ENCODE measurements at places on chromosomes 6 and 20.

- DNase-seq, result no peak
These were observed 327.6 kb downstream of the NKAIN2 start for GRCh38 chr6:124131259-124131658.

GRCh38 chr20:64030371-64031134, 5.4 kb upstream of the C20orf204 start:
- no peak for DNase-seq

- DNase-seq, result no peak
These were observed 212.3 kb upstream of the MYLIP start for GRCh38 chr6:15916581-15916980.

DNA sequence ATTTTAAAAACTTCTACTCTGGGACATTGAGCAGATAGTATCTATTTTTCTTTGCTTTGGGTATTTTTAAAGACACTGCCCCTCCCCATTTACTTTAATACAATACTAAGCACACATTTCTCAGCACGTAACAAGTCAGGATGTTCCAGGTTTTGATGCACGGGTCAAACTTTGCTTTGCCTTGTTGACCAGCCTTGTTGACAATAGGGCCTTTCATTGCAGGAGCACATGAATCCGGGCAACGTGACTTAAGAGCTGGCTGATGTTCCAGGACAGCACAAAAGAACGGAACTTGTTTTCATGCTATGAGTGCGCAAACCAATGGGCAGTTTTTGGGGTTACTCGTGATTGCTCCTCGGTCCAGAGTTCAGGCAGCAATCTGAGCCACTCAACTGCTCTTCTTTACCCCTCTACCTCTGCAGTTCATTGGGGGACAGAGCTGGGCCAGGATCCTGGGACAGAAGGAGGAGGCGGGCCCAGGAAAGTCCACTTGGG, 78.6 kb upstream of the SLC22A16 start:
- no peak for DNase-seq

GRCh38 chr6:117448732-117449485, 23.2 kb upstream of the ROS1 start:
- DNase-seq, result no peak

DNA sequence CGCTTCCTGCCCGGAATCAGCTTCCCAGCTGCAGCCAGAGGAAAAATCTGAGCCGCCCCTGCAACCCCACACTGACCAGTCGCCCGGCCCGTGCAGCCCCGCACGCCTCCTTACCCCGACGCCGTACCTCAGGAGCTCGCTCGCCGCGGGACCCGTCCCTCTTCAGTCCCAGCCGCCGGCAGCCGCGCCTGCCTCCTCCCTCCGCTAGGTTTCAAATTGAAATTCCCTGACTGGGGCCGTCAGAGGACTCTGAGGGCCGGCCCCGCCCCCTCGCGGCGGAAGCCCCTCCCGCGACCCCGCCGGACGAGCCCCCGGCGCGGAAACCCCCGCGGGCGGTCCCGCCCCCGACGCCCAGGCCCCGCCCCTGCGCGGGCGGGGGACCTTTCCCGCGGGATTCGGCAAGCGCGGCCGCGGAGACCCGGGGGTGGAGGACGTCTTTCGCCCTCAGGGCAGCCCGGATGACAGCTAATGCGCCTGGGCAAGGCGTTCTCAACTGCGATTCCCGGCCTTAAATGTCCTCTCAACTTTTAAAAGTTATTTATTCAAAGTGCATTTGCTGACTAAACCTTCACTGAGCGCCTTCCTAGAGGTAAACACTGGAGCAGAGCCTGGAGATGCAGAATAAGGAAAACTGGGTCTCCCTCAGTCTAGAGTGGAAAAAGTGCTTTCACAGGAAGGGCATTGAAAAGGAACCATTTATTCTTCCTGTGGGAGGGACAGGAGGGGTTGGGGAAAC, at the start of gene EPB41L2:
EPB41L2 (minus strand) TSS at position 218 of the 736 bp plus-strand sequence. CDS start 106,760 bp downstream, outside the sequence.
- peak; percentile 93 for DNase-seq

- no peak for DNase-seq
These were observed 6.9 kb upstream of the SUMO4 start for GRCh38 chr6:149393002-149393679.

DNA sequence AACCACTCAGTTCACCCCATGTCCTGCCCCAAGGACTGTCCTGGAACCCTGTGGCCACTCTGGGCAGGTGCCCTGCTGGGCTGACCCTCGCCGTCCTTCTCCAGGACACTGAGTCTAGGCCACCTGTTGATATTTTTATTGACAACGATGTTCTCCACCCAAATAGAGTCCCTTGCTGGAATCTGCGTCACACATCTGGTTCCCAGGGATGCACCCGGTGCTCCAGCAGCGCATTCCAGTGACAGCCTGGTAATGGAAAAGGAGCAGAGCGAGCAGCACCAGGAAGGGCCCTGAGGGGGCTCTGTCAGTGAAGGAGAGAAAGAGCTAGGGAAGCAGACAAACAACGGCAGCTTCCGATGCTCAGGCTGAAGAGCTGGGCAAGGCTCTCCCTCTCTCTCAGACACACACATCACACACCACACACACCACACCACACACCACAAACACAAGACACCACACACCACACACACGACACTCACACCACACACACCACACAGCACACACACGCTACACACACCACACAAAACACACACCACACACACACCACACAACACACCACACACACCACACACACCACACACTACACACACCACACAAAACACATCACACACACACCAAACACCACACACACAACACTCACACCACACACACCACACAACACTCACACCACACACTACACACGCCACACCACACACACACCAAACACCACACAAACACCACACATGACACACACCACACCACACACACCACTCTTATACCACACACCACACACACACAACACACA, 117.9 kb upstream of the THBS2 start:
- DNase-seq, result no peak

GRCh38 chr6:111417181-111417585, 65.8 kb downstream of the REV3L start:
- DNase-seq, result no peak

DNA sequence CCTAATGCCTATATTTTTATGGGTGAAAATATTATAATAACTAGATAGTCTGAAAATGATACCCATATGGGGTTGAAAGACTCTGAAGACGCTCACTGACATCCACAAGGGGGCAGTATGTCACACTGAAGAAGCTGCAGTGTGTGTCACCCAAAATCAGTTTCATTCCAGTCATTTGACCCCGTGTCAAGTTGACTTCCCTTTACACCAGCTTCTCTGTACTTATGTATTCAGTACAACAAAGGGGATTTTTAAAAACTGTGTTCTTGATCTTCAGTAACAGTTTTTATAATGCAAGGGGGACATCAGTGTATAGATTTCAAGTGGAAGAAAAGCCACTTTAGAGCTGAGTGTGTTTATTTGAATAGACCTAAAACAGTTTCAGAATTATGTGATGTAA, 19.3 kb downstream of the FAXC start:
- peak; percentile 72 for DNase-seq

GRCh38 chr6:45650524-45651135, 272.9 kb upstream of the SUPT3H start:
- DNase-seq, result no peak

DNA sequence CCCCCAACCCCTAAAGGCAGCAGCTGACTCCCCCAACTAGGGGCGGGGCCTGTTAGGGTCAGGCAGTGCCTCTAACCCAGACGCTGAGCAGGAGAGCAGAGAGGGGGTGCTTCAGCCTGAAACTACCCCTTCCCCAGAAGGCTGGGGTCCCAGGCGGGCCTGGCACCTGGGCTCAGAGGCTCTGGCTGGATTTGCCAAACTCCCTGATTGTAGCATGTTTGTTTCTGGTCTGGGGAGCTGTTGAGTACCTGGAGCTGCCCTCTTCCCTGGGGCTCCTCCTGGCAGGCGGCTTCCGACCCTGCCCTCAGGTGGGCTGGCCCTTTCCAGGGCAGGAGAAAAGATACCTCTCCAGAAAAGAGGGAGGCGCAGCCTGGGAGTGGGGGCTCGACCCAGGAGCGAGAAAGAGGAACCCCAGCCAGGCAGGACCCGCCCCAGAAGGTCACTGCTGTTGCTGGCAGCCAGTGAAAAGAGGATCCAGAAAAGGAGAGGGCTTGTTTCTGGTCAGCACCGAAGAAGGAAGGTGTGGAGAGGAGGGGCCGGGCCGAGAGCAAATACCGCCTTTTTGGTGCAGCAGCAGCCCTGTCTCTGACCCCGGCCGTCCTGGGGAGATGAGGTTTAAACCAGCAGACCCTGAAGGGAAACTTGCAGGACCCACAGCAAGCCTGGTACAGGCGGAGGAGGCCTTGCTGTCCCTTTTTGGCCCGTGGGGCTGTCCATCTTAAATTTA, 810 bp upstream of the ABHD16B start:
- DNase-seq, result no peak

DNA sequence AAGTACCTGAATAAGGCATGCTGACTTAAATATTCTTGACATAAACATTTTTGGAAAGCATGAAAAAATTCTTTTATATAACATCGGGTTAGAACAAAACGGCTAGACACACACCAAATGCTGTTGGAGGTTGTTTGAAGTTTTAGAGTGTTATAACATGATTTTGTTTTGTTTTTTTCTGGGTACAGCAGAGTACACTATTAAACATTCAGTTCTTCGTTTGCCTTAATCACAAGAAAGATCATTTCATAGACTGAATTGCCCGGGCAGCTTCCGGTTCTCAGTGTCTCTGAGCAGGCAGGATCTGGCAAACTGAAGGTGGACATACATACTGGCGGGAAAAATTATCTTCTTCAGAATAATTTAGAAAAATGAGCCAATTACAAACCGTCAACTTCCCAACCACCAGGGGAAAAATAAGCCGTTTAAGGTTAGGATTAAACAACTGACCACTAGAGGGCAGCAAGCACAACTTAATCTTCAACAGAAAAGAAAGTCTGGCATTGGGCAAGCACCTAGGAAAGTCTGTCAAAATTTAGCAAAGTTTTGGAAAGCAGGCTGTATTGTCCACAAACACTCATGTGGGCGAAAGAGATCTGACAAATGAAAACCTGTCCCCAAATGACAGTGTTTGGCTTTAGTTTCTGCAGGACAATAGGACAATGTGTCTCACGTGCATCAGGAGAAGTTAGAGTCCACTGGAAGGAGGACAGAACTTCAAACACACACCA, 15.0 kb downstream of the ZNF217 start:
- DNase-seq, result peak; percentile 91

- peak; percentile 35 for DNase-seq
These were observed 97.2 kb upstream of the MAP7 start for GRCh38 chr6:136647363-136647852.

GRCh38 chr20:6178537-6178936, 55.7 kb upstream of the FERMT1 start:
- no peak for DNase-seq

DNA sequence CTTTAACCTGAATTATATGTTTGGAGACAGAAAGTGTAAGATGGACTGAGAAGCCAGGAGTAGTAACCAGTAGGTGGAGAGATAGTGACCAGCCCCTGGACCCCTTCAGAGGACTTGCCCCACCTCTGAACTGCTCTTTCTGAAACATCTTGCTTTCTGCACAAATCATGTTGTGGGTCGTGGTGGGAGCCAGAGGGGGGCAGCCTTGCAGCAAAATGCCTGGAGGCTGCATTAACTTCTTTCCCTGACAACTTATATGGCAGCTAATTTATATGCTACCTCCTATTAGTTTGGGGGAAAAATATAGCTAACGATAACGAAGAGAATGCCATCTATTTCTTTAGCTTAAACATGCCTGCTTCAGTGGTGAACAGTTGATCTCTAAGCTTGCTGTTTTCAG, 859.8 kb downstream of the MAFB start:
- no peak for DNase-seq

- no peak for DNase-seq
These were observed 56.7 kb upstream of the CEP85L start for GRCh38 chr6:118708055-118708454.

DNA sequence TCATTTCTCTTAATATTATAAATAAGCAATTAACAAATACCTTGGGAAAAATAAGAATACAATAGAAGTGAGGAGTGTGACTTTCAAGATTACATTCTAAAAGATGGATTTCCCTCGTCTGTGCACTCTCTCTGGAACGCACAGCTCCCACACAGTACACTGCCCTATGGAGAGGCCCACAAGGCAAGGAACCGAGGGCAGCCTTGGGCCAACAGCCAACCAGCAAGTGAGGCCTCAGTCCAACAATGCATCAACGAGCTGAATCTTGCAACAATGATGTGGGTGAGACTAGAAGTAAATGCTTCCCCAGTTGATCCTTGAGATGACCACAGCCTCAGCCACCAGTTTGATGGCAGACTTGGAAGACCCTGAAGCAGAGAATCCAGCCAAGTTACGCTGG, 34.5 kb upstream of the AVP start:
- DNase-seq, result no peak

GRCh38 chr6:95949985-95950384, 65.8 kb upstream of the FUT9 start:
- DNase-seq, result no peak

- DNase-seq, result no peak
These were observed 117.6 kb downstream of the SULF2 start for GRCh38 chr20:47667531-47668312.

GRCh38 chr6:112480553-112480952, 133.4 kb downstream of the RFPL4B start:
- no peak for DNase-seq

- DNase-seq, result no peak
These were observed 47.7 kb downstream of the COL12A1 start for GRCh38 chr6:75158176-75158575.

- DNase-seq, result no peak
These were observed 22.8 kb downstream of the BMP7 start for GRCh38 chr20:57243480-57244220.

- DNase-seq, result no peak
These were observed 62.8 kb downstream of the PERP start for GRCh38 chr6:138044458-138044857.

- DNase-seq, result no peak
These were observed 12.5 kb upstream of the EBF4 start for GRCh38 chr20:2680046-2680445.

DNA sequence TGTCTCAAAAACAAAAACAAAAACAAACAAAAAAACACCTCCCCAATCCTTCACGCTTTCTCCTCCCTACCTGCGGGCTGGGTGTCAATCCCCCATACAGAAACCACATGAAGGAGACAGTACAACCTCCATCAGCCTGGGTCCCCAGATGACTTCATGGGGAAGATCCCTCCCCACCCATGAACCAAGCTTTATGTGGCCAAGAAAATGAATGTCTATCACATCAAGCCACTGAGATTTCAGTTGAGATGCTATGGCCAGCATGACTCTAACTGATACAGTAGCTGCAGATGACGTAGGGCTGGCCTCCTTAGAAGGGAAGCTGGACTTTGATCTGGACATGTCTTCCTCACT, 21.2 kb upstream of the BNIP5 start:
- no peak for DNase-seq

GRCh38 chr6:77450924-77451323, 12.4 kb downstream of the HTR1B start:
- DNase-seq, result no peak

DNA sequence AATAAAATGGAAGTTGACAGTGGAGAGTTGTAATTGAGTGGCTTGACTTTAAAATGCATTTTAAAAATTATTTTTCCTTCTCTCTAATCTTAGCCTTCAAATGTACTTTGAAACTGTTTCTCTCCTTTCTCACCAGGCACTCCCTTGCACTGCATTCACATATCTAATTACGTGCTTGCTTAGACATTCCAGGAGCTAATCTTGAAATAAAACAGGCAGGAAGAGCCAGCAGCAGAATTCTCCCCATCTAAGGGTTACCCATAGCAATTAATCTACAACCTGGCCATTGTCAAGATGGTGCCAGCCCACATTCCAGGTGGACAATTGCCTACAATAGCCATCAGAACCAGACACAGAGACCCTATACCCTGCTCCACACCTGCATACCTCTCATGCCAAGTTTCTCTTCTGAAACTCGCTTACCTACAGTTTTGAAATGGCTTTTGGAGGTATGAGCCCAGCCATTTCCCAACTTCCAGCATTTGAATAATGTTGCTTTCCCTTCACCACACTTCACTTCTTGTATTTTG, 167.6 kb upstream of the GJE1 start:
- DNase-seq, result no peak
